Urinary bladder (tissue), 4 donors: ENCODE measurements at places on chromosomes 1 and 21. TPM values are rescaled to one million over a fixed set of nuclear protein-coding genes. Genes with fewer than 3 reads are reported as not detected.

DNA sequence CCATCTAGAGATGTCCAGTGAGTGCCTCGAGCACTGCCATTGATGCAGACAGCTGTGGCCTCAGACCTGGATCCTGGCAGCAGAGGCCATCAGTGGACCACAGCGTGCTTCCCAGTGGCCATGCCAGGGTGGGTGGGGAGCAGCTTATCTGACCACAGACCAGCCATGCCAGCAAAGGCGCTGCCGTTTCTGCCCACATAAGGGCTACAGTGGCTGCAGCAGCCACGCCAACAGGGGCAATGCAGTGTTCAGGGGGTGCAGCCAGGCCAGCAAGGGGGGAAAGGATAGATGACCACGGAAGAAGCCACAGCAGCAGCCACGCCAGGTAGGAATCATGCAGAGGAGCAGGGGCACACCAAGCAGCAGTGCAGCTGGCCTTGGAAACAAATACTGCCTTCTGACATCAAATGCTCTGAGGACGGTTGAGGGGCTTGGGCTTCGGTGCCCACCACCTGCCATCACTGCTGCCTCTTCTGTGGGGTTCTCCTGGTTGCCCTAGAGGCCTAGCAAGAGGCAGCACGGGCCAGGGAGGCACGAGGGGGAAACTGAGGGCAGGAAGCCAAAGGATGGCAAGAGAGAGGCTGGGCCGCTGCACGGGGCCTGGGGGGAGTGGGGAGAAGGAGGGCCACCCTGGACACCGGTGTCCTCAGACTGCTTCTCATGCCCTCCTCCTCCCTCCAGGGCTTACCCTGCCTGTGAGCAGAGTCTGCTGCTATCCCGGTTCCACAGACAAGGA is 94.7 kb upstream of the RUNX3 start:
- no peak for DNase-seq

- DNase-seq, result no peak
Measured at GRCh38 chr21:37742115-37742514, 174.1 kb downstream of the KCNJ6 start.

Gene IFI44L
- total RNA-seq, result 40.6 TPM

Gene ANGPTL3
- not detected for total RNA-seq
